ENCODE measurements at places on chromosomes 16 and 17.

GRCh38 chr16:1333149-1333812 is at the start of gene BAIAP3:
BAIAP3 (plus strand) TSS chr16:1333645; CDS start chr16:1338550, 4,905 bp downstream.
- DNase-seq: no peak

DNA sequence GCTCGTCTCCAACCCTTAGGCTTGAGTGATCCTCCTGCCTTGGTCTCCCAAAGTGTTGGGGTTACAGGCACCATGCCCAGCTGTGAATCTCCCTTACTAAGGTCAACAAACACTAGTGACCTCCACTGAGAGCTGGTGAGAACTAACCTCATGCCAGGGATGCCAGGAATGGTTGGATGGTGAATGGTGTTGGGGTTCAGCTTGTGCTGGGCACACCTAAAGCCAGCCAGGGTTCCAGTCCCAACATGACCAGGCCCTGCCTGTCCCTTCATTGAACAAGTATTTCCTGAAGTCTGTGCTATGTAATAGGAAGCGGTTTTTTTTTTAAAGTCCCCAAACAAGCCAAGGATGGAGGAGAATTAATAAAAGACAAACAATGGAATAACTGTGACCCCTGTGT is 56.0 kb upstream of the TOB1 start:
- DNase-seq: no peak

- DNase-seq: no peak
Measured at GRCh38 chr16:12637002-12637401, 166.7 kb downstream of the CPPED1 start.

GRCh38 chr17:31564883-31565301 is 173.4 kb downstream of the RAB11FIP4 start:
- DNase-seq: no peak

- no peak for DNase-seq
Measured at GRCh38 chr16:86316967-86317812, 193.1 kb upstream of the FOXF1 start.

Data from NCI-H2029 treated with DMSO at 0.1 percent for 48 hours (cell line).